Activated CD4-positive, alpha-beta T cell treated with anti-CD3 and anti-CD28 coated beads, Interleukin-2, Interleukin-6, amounts not matched to agents 100 ng/mL and 50 ng/mL, durations not matched to agents 16 hours and 8 hours (primary cell): ENCODE measurements at places on chromosomes 1 and 21.

GRCh38 chr1:246067432-246068216, 439.5 kb downstream of the SMYD3 start:
- DNase-seq, result peak; percentile 5

DNA sequence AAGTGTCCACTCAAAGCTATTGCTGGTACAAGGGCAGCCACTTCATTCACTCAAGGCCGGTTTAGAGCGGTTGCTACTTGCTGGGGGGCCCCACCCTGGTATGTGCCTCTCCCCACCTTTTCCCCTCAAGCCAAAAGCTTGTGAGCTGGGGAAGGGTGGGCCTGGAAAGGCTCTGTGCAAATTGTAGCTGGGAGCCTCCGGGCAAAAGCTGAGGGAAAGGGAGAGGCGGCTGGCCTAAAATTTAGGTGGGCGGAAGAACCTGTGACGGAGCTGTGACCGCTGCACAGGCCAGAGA, 306 bp upstream of the SH3D21 start:
- no peak for DNase-seq

DNA sequence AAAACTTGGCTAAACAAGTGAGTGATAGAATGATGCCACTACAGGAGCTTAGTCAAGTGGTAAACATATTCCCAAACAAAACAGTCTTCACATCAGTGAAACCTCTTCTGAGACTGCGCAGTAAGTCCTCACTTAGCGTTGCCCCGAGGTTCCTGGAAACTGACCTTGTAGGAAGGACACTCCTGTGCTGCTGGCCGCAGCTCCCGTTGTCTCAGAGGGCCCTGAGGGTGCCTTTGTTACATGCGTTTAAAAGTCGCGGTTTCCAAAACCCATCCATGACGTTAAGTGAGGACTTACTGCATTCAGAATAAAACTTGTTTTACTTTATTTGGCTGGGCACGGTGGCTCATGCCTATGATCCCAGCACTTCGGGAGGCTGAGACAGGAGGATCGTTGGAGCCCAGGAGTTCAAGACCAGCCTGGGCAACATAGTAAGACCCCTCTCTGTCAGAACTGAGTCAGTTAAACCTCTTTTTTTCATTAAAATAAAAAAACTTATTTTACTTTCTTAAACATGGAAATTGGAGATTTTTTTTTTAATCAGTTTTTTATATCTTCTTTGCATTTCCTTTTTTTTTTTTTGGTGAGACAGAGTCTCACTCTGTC, 36.0 kb upstream of the DIP2A start:
- DNase-seq, result no peak

DNA sequence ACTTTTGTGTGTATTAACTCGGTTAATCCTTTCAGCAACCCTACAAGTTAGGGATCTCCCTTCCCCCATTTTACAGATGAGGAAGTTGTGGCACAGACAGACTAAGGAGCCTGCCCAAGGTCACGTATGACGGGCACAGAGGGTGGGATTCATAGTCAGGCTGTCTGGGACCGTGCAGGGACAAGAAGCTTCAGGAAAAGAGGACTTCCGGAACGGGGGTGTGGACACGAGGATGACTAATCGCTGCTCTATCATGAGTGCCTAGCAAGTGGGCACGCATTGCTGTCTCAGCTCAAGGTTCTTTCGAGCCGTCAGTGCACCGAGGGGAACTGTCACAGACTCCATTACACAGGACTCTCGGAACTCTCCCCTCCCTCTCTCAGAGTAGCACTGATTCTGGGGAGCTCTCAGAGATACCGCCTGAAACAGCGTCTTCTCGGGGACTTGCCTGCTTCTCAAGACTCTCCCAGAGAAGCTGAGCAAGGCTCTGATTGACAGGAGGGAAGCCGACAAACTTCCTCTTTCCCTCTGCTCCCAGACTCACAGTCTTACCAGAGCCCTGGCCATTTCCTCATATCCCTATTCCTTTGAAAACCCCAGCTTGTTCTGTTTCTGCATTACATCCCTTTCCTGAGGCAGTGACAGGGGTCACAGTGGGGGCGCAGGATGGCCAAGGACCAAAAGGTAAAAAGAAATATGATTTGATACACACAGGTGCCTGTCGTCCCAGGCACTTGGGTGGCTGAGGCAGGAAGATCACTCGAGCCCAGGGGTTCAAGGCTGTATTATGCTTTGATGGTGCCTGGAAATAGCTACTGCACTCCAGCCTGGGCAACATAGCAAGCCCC, 14.4 kb downstream of the FHAD1 start:
- peak; percentile 35 for DNase-seq

- peak; percentile 98 for DNase-seq
Observed at GRCh38 chr1:201019321-201019977, 4.1 kb downstream of the KIF21B start.

GRCh38 chr1:155043301-155043702, 7.8 kb upstream of the ADAM15 start:
- no peak for DNase-seq

GRCh38 chr1:204558467-204558866, 42.3 kb downstream of the MDM4 start:
- DNase-seq, result no peak

GRCh38 chr1:177817937-177818875, 151.7 kb downstream of the SEC16B start:
- no peak for DNase-seq

DNA sequence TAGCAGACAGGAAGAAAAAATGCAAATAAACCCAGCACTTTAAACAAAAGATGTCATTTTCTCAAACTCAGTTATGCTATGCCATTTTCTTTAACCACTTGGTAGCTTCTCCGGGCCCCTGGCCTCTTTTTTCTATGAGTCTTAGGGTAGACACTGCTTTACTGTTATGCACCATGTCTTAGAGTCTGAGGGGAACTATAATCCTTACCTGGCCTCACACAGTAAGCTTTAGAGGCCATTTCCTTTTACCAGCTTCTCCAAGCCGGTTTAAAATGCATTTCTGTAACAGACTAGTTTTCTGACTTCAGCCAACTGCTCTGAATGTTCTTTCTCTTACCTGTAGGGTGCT, 73.7 kb upstream of the EDEM3 start:
- no peak for DNase-seq

- no peak for DNase-seq
Observed at GRCh38 chr1:167496797-167497619, 21.3 kb downstream of the CD247 start.

DNA sequence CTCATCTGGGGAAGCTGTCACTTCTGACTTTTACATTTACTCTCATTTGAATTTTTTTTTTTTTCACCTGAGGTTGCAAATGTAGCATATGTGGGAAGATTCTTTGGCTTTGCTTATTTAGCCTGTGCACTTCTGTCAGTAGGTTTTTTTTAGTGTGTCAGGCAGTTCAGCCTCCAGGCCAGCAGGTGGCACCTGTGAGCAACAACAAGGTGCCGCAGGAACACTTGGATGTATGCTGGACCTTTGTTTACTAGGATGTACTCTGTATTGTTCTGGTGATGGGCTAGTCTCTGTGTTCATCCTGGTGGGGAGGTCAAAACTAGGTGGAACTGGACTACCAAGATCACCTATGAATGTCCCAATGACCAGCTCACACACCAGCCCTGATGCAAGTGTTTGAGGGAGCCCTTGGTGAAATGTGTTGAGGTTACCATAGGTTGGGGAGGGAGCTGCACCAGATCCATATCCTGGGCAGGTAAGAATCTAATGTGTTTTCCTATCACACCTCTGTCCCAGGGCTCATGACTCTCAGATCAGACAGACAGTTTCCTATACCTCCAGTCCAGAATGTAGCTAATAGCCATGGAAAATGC, 618.2 kb downstream of the BRINP3 start:
- DNase-seq, result peak; percentile 41

- DNase-seq, result peak; percentile 46
Observed at GRCh38 chr1:35454616-35455015, 102.6 kb downstream of the KIAA0319L start.

- no peak for DNase-seq
Observed at GRCh38 chr1:65964123-65964522, 171.4 kb downstream of the PDE4B start.

DNA sequence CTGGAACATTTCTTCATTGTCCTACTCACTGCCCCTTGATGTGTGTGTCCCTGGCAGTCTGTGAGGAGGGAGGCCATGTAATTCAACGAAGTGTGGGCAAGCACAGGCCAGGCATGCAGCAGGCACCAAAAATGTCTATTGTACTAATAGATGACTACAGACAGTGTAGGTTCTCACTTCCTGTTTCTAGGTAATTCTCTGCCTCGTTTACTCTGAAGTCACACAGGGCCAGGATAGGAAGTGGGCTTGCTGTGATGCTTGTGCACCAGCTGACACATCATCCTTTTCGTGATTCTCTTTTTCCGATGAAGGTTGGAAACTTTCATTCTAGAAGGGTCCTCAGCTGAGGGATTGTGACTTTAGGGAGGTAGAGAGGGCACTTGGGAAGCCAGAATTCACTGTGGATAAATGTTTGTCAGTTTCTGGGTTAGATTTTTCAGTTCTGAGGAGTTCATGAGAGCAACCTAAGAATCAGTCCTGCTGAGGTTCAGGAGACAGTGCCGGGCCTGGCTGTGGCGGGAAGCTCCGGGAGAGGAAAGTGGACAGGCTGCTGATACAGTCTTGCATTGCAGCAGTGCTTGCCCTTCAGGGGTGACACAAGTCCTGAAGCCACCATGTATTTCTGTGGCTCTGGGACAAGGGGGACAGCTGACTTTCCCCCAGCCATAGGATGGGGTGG, 4.3 kb upstream of the CSF1 start:
- peak; percentile 81 for DNase-seq

DNA sequence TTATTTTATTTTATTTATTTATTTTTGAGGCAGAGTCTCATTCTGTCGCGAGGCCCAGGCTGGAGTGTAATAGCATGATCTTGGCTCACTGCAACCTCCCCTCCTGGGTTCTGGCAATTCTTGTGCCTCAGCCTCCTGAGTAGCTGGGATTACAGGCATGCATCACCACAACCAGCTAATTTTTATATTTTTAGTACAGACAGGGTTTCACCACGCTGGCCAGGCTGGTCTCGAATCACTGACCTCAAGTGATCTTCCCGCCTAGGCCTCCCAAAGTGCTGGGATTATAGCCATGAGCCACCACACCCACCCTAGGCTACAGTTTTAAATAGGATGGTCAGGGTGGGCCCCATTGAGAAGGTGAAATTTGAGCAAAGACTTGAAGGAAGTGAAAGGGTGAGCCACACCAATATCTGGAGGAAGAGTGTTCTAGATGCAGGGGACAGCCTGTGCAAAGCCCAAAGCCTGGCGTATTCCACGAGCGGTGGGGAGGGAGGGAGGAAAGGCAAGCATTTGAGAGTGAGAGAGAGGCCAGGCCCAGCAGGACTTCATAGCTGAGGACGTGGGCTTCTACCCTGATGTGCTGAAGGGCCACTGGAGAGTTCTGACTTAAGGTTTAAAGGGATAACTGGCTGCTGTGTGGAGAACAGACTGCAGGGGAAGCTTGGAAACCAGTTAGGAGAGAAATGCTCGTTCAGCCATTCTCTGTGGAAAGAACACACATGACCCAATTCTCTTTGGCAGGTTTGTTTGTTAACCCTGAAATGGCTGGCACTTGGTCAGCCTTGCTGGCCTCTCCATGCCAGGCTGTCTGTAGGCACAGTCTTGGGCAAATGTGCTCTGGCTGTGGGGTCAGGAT, 62.6 kb upstream of the FAM20B start:
- DNase-seq, result no peak

GRCh38 chr1:91018006-91018405, 3.8 kb downstream of the ZNF644 start:
- DNase-seq, result no peak

GRCh38 chr1:39729842-39730241, 8.8 kb upstream of the PPIE start:
- DNase-seq, result no peak

GRCh38 chr21:42574234-42575027, 60.8 kb downstream of the SLC37A1 start:
- no peak for DNase-seq
